Uterus (tissue), 4 donors: ENCODE measurements at places on chromosomes 7 and 10. TPM values are rescaled to one million over a fixed set of nuclear protein-coding genes. Genes with fewer than 3 reads are reported as not detected.

DNA sequence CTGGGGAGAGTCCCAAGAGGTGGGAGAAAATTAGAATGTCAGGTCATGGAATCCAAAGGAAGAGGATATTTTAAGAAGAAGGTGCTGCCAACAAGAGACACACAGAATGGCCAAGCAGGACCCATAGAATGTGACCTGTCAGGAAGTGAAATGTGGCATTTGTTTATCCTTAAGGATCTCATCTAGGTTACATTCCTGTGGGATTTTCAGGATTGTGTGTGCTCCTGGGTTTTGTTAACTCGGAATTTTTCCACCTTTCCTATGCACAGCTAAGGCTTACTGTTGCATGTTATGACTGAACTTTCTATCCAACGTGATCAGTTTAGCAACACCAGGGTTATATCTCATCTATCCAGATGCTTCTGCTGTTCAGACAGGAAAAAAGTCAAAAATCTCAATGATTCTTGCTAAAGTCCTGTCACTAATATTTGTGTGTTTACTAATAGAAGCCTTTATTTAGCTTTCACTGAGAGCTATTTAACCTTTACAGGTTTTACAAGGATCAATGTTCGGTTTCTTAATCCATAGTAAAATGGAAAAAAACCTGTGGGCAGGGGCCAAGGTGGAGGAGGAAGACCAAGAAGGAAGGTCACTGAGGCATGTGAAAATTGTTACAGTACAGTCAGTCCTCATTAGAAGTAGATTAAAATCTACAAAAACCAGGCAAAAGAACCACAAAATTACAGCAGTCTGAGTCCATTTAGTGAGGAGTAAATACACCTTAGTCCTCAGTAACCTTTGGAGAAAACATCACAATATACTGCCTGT lies 437.8 kb upstream of the NPVF start:
- no peak for DNase-seq

- no peak for DNase-seq
These were observed 327.2 kb upstream of the AKR1E2 start for GRCh38 chr10:4498711-4499251.

DNA sequence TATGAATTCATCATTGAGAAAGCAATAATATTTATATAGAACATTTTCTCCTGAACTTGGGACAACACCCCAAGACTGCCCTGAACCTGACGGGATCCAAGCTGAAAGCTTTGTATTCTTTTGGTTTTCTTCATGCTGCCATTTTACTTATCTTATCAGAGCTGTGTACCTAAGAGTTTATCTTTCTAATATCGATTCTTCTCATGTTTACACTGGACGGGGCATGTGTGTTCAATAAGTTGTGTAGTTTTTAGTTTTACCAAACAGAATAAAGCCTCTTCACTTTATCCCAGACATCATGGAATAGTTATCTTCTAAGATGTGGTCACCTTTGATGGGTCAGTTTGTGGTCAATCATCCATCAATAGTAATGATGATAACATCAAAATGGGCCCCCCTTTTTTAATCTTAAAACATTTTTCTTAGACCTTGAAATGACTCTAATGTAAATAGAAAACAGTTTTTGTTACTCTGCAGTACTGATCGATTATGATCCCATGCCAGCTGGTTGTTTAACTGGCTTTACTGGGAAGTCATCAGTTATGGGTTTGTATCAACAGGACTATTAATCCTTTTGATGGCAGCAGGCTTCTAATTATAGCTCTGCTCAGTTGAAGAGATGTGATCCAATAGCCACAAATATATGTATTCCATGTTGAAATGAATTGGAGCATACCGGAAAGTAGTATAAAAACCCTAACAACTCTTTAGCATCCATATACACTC lies 446.1 kb downstream of the KCNMA1 start:
- no peak for DNase-seq

GRCh38 chr7:54581511-54581910 lies 39.3 kb downstream of the VSTM2A start:
- no peak for DNase-seq

Gene LIPK
- not detected for total RNA-seq

DNA sequence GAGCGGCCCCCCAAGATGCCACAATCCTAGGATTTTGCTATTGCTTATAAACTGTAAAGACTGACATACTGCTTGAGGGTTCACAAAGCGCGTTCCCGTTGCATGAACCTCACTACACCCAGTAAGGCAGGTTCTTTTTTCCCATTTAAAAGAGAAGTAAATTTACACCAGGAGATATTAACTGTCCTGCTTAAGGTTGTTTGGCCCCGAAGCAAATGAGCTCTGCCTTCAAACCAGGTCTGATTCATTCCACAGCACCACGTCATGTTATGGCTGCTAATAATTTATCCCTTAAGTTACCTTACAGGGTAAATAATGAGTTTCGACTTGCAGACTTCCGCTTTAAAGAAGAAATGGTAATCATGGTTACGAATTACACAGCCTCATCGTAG lies 559 bp upstream of the FKBP14 start:
- no peak for DNase-seq

GRCh38 chr10:26790221-26790995 lies 70.3 kb downstream of the ABI1 start:
- DNase-seq: no peak

GRCh38 chr7:78684201-78684600 lies 769.3 kb downstream of the MAGI2 start:
- no peak for DNase-seq
